Mammary epithelial cell (primary cell): ENCODE measurements at places on chromosomes 12 and 14. TPM values are rescaled to one million over a fixed set of nuclear protein-coding genes. Genes with fewer than 3 reads are reported as not detected.

CCDC175 gene
- polyA plus RNA-seq = not detected

ULK1 gene
- 6.2 TPM for polyA plus RNA-seq

KRT79 gene
- not detected for polyA plus RNA-seq

KLHL33 gene
- polyA plus RNA-seq = not detected

SRRM4 gene
- polyA plus RNA-seq = not detected

KRT2 gene
- polyA plus RNA-seq = not detected

CCDC197 gene
- polyA plus RNA-seq = not detected

GZMH gene
- polyA plus RNA-seq = not detected

ZNF385A gene
- 11.7 TPM for polyA plus RNA-seq
